Activated CD4-positive, alpha-beta T cell treated with anti-CD3 and anti-CD28 coated beads, Interleukin-2, amount 10 ng/mL, durations not matched to agents 7 days and 5 days (primary cell): ENCODE measurements at places on chromosomes 13 and 19. TPM values are rescaled to one million over a fixed set of nuclear protein-coding genes. Genes with fewer than 3 reads are reported as not detected.

GRCh38 chr13:37656247-37656940, 57.8 kb upstream of the POSTN start:
- H3K36me3 ChIP-seq, result no peaks in the 10 kb centered on the region
- no peaks in the 10 kb centered on the region for H3K27me3 ChIP-seq
- no peak overlapping the region for H3K4me3 ChIP-seq

- H3K4me3 ChIP-seq, result peak overlapping the region; percentile 59
- H3K4me1 ChIP-seq, result peaks cover 22% of the 10 kb centered on the region
- no peak for DNase-seq
- no peak overlapping the region for H3K27ac ChIP-seq
- no peaks in the 10 kb centered on the region for H3K36me3 ChIP-seq
Measured at GRCh38 chr19:3356805-3357204, 9.6 kb upstream of the NFIC start.

DNA sequence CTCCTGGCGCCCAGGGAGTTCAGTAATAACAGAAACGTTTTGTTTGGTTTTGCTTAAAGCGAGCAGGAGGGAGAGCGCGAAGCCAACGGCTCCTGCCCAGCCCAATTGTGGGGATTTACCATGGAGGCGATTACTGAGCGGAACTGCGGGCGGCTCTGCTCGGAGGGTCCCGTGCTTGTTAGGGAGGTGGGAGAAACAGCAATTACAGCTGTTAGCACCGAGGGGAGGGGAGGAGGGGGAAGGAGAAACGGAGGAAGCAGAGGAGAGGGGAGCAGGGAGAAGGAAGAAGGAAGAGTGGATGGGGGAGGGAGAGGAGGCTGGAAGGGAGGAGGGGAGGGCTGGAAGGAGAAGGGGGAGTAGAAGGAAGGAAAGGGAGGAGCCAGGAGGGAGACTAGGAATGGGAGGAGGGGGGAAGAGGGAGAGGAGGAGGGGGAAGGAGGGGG, 7.7 kb upstream of the ONECUT3 start:
- H3K27ac ChIP-seq, result no peak overlapping the region
- H3K27me3 ChIP-seq, result peaks cover 31% of the 10 kb centered on the region
- H3K4me3 ChIP-seq, result no peak overlapping the region
- H3K36me3 ChIP-seq, result peaks cover 1% of the 10 kb centered on the region

Gene LINGO3
- 0.44 TPM for total RNA-seq
